ENCODE measurements at places on chromosomes 6 and 20.

DNA sequence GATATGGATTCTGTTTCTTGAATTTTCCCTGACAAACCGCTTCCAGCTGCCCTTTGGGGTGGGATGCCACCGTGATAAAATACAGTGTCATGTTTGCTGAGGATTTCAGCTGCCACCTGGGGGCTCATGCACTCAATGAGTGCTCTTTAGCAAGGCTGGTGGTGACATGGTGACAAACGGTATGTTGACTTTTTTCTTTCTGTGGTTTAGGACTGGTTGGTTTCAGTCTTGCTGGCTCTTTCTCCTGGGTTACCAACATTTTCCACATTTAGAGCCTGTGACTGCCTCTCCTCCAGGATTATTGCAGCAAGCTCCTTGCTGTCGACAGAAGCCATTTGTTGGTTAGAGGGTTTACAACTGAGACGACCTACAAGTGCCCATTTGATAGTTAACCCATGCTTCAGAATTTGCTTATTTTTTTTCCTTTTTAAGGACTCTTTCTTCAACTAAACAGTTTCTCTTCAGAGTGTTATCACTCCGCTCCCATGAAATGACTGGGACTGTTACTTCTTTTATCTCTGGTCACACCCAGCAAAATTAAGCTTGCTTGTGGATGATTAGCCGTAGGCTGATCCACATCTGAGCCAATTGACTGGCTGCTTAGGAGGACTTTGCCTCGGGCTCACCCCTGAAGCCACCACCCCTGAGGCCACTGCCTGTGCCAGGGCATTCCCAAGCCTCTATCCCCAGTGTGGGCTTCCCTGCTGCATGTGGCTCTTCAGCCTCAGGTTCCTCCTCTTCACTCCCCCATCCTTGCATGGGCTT, 48.4 kb upstream of the CDYL start:
- no peak for DNase-seq

DNA sequence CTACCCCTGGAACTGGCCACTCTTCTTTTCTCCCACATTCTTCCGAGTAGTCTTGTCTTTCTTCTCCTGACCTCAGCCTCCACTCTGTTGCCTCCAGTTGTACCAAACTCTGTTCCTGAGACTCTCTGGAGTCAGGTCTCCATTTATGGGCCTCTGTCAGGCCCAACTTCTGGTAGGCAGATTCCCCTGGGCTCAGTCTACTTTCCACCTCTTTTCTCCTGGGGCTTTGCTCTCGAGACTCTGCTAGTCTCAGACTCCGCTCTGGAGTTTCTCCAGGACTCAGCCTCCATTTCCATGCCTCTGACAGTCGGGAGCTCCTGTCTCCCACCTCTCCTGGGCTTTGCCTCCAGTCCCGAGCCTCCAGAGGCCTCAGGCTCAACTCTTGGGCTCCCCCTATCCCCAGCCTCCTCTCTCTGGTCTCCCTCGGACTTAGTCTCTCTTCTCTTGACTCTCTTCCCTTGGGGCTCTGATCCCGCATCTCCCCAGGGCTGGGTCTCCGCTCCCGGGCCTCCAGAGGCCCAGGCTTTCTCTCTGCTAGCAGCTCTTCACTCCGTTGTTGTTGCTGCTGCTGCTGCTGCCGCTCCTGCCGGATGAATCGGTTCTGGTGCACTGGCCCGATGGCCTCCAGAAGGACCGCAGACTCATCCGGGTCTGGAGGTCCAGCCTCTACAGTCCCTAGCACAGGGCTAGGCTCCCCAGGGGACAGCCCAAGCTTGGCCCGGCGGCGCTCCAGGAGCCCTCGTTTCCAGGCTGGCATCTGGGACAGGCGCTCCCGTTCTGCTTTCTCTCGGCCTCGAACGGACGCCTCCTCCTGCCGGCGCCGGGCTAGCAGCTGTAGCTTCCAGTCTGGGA, 1.1 kb downstream of the PPP1R18 start:
- DNase-seq: no peak

DNA sequence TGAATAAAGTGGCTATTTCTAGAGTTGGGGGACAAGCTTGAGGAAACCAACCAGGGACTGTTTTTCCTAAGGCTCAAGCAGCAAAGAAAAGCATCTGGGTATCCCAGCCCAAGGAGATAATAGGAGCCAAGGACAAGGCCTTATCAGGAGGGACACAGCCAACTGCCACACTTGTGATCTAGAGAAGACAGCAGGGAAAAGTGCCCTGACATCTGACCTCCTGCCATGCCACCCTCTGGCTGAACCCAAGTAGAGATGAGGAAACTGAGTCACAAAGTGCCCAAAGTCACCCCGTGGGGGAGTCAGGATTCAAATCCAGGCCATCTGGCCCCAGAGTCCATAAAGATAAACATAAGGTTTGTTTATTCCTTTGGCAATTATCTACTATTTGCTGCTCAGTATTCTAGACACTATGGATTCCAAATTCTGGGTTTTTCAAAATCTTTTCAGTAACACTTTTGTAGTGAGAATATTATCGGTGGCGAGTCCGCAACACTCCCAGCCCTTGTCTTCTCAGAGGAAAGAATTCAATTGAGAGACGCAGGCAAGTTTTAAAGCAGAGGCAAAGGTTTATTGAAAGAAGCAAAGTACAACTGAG, 3.5 kb upstream of the LBP start:
- DNase-seq: no peak

DNA sequence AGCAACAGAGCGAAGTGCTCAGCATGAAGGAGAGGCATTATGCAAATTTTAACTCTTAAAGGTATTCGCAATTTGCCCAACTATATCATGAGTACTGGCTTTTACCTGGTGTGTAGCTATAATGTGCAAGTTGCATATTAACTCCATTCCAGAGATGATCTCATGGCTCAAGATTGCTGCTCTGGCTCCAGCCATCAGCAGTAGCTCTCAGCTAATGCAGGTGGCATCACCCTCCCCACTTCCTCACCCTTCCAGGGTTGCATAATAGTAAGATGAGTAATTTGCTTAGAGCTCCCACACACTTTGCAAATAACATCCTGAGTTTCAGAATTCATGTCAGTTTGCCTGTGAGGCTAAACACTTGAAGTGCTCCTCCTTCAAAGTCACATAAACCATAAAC, 15.9 kb upstream of the PCSK2 start:
- DNase-seq: no peak

DNA sequence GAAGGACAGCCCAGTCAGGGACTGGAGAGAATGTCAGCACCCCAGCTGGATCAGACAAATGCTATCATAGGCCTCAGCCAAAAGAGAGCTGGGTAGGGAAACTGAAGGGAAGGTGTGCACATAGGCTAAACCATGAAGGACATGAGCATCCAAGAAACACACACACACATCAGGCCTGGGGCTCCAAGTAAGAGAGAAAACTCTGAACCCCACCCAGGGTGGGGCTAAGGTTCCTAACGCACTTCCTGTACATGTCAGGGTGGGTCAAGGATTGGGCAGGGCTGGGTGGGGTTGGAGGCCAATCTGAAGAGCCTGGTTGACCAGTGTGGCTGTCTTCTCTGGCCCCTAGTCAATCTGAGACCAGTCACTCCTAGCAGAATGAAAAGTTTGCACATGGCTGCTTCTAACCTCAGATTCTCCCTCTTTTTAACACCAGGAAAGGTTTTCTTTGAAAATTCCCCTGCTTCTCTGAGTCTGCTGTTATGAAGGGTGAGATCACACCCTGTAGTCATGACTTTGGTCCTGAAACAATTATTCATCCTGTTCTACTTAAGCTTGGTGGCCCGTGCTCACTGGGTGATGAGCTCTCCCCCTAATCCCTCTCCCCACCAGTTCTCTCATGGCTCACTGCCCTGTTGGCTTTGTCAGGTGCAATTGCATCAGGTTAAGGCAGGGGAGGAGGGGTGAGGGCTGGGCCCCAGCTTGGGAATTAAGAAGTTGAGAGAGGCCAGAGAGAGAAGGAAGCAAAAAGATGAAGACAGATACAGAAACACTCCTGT, 88.4 kb downstream of the MAFB start:
- DNase-seq: no peak

DNA sequence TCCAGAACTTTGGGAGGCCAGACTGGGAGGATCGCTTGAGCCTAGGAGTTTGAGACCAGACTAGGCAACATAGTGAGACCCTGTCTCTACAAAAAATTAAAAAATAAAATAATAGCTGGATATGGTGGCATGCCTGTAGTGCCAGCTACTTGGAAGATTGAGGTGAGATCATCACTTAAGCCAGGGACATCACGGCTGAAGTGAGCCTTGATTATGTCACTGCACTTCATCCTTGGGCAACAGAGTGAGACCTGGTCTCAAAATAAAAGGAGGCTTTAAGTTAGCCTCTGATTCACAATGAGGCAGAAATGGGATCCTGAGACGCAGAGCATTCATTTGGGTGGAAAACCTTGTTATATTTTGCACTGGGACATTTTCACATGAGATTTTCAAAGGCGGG, 57.0 kb downstream of the TULP4 start:
- no peak for DNase-seq

DNA sequence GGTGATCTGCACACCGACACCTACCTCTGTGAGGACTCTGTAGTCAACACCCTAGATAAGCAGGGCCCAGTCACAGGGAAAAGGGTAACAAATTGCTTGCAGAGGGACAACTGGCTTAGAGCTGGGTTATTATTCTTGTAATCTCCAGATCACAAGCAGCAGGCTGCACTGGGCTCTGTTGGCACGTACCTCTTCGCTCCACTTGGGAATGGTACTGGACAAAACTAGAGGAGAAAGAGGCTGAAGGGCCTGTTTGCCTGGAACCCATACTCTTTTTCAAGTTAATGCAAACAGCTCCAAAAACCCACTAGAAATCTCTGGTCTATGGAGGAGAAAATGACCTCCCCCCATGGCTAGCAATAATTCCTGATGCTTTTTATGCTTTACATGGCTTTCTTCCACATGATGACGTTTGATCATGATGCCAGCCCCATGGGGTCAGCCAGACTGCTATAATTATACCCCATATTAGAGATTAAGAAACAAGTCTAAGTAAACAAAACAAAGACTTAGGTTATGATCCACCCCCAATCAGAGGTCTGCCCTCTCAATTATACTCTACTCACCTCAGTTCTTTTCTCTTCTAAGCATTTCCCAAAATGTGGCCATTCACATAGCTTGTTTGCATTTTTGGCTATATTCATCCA, 190.0 kb downstream of the UNC5CL start:
- no peak for DNase-seq

GRCh38 chr20:54086507-54087039, 16.2 kb upstream of the BCAS1 start:
- no peak for DNase-seq

All from activated T-helper 9 cell treated with anti-CD3 and anti-CD28 coated beads, Interleukin-2, amount 50 U/mL, for 16 hours (primary cell).